ENCODE measurements at places on chromosomes 6 and 20.

- DNase-seq = no peak
Measured at GRCh38 chr20:61748376-61748775, 317.3 kb downstream of the TAF4 start.

DNA sequence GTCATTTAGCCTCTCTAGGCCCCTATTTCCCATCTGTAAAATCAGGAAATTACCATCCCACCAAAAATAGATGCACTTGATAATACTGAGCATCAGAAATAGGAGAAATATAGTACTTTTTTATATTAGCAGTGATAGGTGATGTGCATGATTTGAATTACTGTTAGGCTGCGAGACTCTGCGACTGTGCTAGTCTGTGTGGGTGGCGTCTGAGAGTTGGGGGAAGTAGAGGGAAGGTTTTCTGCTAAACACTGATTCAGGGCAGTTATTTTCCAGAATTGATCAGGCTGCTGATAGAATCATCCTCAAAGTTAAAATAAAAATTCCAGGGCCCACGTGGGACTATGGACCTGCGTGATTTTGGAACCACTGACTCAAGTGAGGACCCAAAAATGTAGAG, 60.4 kb upstream of the ARMH2 start:
- no peak for DNase-seq

DNA sequence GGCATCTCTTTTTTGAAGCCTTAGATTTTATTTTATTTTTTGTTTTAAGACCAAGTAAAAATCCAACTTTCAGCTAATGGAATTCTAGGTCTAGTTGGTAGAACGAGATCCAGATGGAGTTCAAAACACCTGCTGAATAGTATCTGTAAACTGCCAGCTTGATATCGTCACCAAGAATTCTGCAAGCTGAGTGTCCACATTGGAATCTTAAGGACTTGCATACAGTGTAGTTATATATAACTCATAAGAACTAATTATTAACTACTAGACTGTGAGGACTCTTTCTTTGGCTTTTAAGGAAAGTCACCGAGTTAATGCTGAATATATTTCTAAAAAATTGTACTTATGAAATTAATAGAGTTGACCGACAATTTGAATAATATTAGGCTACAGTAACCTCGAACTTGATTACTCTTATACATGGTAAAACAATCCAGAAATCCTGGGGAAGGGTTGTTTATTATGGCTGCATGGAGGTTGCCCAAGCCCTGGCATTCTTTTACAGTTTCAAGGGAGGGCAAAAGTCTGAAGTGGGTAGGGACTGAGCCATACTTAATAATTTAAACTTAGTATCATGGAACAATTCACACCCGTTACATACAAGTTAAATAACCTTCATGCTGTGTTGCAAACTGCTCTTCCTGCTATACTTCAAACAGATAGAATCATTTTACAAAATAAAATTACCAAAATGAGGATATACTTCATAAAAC, 553.9 kb downstream of the PTPRT start:
- no peak for DNase-seq

DNA sequence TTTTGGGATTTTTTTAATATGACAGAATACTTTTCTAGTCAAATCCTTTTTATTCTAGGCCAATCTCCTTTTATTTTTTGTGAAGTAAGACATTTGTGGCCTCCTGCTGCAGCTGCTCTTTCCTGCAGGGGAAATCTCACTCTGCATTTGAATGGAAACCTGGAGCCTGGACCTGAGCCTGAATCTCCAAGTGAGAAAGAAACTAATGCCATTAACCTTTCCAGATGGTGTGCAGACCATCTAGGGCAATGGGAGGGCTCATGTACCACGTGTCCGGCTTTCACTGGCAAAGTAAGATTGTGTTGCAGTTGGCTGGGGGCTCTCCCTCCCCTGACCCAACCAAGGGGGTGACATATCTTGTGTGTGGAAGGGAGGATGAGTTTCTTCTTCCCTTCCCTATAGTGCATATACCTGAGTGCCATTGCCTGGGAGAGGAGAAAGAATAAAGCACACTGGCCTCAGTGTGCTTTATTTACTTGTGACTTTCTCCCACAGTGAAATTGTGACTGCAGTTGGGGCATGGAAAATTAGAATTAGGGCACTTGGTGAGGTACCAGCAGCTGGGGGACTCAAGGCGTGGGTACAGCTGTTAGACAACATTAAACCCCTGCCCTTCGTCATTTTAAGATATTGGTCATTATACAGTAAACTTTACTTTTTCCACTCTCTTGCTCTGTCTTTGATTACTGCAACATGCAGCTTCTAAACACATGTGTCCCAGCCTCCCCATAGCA, 159.8 kb upstream of the RIN2 start:
- DNase-seq = no peak

DNA sequence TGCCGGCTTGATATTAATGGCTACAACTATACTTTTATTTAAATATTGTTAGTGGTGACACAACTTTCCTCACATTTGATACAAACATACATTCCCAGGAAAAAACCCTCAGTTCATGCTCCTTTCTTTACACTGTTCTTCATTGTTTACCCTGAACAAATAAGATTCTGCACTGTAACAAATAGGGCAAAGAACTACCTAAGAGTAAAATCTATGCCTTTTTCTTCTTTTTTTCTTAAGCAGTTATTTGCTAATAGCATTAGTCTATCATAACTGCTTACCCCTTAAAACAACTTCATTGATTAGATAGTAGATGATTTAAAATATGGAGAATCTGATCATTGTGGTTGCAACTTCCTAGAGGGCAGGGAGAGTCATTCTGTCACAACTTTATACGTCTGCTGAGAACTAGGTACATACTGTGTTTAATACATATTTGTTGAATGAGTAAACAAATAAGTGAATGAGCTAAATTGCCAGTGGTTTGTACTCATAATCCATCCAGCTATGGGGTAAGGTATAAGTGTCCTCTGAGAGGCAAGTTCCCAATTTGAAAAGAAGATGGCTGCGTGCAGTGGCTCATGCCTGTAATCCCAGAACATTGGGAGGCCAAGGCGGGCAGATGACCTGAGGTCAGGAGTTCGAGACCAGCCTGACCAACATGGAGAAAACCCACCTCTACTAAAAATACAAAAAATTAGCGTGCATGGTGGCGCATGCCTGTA, 161.0 kb downstream of the CDK19 start:
- no peak for DNase-seq

- DNase-seq = no peak
Measured at GRCh38 chr6:106918115-106918514, 56.4 kb downstream of the CD24 start.

GRCh38 chr6:70286905-70287304, 16.0 kb downstream of the COL9A1 start:
- DNase-seq = no peak

DNA sequence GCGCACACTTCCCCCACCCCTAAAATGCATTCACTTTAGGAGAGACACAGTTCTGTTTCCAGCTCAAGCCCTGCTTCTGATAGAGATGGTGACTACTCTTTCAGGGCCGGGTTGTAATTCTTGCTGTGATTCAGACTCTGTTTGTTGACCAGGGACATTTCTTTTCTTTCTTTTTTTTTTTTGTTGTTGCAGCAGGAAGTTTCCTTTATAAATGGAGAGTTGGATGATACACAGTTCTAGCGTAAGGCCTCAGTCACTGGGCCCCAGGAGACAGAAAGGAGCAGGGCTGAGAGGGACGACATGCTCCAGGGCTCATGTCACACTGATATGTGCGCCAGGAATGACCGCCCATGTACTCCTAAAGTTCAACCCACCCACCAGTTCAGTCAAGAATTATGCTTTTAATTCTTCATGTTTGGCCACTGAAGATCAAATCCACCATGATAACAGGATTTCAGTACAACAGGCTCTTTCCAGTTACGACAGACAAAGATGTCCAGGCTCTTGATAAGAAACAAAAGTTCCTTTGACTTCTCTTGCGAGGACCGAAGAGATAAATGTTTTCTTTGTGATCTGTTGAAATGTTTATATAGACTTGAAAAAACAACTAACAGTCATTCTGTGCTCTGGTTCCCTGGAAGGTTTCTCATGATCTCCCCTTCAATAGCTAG, 142.5 kb downstream of the CD164 start:
- DNase-seq = no peak

DNA sequence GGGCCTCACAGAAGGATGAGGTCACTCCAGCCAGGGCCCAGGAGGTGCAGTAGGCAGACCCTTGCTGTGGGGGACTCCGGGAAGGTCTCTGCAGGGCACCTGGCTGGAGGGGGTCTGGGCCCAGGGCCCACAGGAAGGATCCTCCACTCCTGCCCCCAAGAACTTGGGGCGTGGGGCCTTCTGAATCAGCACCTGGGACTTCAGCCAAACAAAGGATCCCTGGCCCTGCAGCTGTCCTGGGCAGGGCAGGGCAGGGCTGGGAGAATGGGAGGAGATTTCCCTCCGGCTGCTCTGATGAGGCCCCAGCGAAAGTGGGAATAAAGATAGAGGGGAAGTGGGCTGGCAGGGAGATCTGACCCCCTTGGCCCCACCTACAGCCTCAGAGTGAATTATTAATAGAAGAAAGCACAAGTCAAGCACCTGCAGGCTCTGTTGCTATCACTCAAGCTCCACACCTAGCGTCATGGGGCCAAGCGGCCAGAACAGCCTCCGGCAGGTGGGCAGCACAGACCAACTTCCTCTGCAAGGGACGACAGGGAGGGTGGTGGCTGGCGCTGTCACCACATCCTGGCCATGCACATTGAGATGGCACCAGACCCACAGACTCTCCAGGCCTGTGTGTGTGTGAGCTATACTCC, 61.6 kb upstream of the MRPS10 start:
- no peak for DNase-seq

- DNase-seq = no peak
Measured at GRCh38 chr6:133070410-133071043, 170.6 kb upstream of the EYA4 start.

GRCh38 chr6:46262928-46263706, 92.3 kb upstream of the ENPP5 start:
- DNase-seq = no peak

DNA sequence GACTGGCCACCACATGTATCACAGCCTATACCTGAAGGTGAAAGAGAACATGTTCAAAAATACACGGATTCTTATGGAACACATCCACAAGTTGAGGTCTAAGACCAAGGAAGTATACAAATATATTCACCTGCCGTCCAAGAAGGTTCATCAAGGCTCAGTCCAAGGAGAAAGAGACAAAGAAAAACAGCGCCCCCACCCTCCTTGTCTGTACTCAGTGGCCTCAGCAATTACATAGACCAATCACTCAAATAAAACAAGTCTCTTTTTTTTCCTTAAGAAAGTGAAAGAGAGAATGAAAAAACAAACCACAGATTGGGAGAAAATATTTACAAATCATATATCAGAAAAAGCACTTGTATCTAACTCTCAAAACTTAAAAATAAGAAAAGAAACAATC, 19.5 kb downstream of the CPXM1 start:
- no peak for DNase-seq

DNA sequence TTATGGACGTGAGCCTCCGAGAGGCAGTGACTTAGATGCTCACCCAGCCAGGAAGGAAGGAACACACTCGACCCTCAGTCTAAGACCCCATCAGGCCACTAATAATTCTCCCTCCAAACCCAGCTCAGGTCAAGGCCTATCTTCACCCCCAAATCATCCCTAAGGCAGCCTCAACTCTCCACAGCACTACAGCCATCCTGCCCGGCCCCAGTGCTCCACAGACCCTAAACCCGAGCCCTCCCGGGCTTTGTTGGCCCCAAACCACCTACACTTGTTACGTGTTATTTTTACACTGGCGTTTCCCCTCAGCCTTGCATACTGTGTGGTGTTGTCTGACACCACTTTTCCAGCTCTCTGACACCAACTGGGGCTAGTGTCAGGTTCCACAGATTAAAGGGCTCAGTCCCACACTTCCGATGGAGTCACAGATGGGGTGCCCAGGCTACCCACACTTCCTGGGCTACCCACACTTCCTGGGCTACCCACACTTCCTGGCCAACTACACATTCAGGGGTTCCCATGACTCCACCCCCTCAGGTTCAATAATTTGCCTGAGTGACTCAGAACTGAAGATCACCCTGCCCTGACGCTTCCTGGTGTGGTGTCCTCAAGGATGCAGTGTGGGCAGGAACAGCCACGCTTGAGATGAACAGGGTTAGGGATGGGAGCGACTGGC, 25.3 kb downstream of the RBCK1 start:
- DNase-seq = no peak

- DNase-seq = no peak
Measured at GRCh38 chr6:75850026-75850833, 101.2 kb downstream of the MYO6 start.

DNA sequence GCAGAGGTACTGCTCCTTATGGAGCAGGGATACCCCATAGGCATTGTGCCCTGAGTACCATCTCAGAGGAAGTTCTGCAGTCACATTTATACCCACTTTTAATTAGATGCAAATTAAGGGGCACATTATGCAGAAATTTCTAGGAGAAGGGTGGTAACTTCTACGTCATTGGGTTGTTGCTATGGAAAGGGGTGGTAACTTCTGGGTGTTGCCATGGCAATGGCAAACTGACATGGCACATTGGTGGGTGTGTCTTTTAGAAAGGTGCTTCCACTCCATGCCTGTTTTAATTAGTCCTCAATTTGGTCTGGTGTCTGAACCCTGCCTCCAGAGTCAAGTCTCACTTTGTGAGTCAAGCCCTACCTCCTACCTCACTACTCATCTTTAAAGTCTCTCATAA, 42.0 kb downstream of the RSPO3 start:
- no peak for DNase-seq

GRCh38 chr6:2155206-2155605, 90.2 kb downstream of the GMDS start:
- no peak for DNase-seq

GRCh38 chr20:55205665-55206064, 730.3 kb downstream of the DOK5 start:
- DNase-seq = no peak

- DNase-seq = no peak
Measured at GRCh38 chr6:84651583-84651982, 112.8 kb downstream of the TBX18 start.

DNA sequence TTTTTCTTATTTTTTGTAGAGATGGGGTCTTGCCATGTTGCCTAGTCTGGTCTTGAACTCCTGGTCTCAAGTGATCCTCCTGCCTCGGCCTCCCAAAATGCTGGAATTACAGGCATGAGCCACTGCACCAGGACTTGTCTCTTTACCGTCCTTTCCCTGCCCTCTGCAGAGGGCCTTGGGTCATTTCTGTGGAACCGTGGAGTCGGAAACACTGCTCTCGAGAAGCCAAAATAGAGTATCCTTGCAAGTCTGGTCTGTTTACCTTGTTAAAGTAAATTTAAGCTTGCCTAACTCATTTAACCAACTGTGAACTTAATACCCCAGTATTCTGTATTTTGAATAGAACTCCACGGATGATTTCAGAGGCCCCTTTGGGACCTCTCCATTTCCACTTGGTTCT, 51.4 kb downstream of the KDM1B start:
- DNase-seq = no peak

DNA sequence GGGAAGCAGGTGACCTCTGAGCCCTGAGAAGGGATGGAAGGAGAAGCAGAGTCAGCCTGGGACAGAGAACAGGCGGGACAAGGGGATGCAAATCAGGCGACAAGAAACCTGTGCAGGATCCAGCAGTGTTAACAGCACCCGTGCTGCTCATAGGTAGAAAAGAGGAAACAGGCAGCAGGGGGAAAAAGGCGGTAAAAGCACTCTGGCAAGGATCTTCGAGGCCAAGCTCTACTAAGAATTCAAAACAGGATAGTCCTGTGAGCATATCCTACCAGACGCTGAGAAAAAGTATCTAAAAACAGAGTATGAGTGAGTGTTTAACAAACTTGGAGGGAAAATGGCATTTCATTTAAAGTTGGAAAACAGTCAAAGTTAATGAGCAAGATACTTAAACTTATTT, 16.7 kb downstream of the C6orf118 start:
- no peak for DNase-seq
